Fibroblast of skin of left quadriceps (primary cell): ENCODE measurements at places on chromosomes 2 and 18.
A peak's percentile ranks its signal among the peaks of the same experiment; 100 is the strongest.

GRCh38 chr18:27142891-27143290, 42.2 kb downstream of the CHST9 start:
- no peak for DNase-seq

DNA sequence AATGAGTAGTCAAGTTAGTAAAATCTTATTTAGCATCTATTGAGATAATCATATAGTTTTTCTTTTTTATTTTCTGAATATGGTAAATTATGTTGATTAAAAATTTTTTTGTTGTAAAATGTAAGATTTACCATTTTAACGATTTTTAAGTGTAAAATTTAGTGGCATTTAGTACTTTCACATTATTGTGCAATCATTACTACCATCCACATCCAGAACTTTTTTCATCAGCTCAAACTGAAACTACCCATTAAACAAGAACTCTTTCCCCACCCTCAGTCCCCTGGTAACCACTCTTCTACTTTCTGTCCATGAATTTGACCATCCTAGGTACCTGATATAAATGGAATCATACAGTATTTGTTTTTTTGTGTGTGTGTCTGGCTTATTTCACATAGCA, 11.1 kb downstream of the RAB3GAP1 start:
- DNase-seq: no peak

GRCh38 chr2:186683341-186683740, 10.5 kb upstream of the FAM171B start:
- no peak for DNase-seq

- no peak for DNase-seq
These were observed 73.7 kb downstream of the LRATD1 start for GRCh38 chr2:14706201-14706600.

DNA sequence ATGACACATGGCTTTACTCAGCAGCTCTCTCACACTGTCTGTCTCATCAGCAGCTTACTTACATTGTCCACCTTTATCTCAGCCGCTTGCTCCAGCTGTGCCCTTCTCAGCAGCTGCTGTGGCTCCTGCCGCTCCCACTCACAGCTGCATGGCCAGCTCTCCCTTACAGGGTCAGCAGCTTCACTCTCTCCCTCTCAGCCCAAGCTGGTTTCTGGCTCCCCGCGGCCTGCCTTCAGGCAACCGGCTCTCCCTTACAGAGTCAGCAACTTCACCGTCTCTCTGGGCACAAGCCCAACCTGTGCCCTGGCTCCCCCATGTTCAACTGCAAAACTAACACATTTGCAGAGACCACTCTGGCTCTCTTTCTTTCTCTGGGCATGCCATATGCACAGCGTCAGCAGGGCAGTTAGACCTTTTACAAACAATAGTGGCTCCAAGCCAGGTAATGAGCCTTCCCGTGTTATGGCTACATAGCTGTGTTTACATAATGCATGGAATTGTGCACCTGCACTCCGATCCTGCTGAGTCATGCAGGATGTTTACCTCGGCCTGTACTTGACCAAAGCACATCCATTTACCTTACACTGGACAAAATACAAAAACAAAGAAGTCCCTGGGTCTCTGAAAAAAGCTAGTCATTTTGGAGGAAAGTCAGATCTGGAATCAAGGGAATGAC, 167.3 kb downstream of the DOK6 start:
- DNase-seq: no peak

DNA sequence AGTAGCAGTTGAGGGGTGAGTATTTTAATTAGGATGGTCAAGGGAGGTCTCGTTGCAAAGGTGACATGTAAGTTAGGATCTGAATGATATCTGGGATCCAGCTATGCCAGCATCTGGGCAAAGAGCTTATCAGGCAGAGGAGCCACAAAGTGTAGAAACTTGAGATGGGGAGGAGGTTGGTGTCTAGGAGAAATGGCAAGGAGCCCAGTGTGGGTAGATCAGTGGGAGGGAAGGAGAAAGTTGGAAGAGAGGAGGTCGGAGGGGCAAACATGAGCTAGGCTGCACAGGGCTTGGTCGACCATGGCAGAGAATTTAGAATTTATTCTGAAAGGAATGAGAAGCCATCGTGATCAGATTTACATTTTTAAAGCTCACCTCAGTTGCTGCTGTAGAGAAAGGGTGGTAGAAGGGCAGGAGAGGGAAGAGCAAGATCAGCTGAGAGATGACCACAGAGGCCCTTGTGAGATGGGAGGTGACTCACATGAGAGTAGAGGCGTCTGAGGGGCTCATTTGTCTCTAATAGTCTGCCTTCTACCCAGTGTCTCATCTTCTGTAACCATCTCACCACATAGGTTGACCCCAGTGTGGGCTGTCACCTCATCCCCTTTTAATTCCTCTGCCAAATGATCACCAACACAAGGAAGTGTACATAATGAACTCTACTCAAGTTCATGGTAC, 170.0 kb downstream of the ETAA1 start:
- no peak for DNase-seq

GRCh38 chr2:113133704-113134598, 6.6 kb downstream of the IL1RN start:
- DNase-seq: no peak

DNA sequence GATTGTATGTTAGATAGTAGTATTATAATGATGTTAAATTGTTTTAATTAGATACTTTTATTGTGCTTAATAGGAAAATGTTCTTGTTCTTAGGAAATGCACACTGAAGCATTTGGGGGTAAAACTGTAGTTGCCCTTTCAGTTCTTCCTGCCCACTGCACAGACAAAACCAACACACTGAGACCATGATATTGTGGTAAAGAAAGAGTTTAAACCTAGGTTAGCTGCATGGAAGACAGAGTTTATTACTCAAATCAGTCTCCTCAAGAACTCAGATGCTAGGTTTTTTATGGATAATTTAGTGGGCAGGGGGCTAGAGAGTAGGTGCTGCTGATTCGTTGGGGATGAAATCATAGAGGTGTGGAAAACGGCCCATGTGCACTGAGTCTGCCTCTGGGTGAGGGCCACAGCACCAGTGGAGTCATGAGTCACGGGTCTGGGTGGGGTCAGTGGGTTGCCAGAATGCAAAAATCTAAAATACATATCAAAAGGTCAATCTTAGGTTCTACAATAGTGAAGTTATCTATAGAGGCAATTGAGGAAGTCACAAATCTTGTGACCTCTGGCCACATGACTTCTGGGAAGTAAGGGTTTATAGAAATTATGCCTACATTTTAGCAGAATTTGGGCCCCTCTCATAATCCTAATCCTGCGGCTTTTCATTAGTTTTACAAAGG, 283.4 kb upstream of the FBXO11 start:
- DNase-seq: no peak

DNA sequence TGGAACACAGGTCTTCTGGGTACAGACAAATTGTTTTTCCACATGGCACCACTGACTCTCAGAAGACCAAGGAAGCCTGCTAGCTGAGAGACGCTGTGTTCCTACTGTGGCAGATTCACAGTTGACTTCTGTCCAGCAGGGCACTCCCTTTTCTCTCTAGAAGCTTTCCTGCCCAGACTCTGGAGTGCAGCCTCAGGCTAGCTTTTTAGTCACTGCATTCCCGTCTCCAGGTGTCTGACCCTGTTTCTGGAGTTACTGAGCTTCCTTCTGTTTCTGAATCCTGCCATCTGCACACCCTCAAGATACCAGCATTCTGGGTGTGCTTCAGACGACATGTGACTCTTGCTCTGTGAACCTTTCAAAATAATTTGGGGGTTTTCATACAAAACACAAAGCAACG, 125.1 kb downstream of the TMEM200C start:
- DNase-seq: no peak

GRCh38 chr18:38526922-38527321, 961.3 kb upstream of the CELF4 start:
- no peak for DNase-seq

- DNase-seq: no peak
These were observed 55.6 kb upstream of the FZD5 start for GRCh38 chr2:207825045-207825954.

DNA sequence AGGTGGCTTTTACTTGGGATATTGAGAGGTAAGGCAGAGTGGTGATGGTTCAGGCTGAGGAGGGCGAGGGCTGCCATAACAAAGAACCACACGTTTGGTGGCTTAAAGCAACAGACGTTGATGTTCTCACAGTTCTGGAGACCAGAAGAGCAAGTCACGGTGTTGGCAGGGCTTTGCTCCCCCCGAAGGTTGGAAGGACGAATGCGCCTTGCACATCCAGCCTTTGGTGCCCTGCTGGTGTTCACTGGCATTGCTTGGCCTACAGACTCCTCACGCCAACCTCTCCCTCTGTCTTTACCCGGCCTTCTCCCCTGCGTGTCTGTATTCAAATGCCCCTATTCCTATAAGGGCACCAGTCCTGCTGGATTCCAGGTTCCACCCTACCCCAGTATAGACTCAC, 125.4 kb downstream of the TPO start:
- DNase-seq: no peak

DNA sequence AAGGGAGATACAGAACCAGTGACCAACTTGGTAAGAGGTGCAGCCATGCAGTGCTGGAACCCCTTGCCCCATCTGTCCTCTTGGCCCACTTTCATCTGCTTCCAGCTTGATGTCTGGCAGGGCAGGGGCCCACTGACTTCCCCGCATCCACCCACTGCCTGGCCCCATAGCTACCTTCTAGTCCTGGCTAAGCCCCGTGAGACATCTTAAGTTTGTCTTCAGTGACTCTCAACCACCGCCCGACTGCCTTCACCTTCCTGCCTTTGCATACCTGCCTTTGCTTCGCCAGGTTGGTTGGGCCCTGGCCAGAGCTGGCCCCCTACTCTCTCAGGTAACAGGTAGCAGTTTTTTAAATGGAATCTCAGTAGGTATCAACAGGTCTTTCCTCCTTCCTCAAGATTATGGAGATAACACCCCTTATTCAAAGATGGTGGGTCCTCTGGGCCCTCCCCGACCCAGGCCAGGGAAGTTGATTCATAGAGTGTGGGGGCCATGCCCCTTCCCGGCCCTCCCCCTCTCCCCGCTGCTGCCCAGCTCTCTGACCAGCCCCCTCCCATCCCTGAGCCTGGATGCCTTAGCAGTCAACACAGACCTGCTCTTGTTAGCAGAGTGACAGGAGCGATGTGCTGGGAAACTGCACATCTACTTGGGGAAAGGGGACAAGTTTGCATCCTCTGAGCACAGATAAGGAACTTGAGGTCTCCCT, 2.8 kb downstream of the ARID5A start:
- no peak for DNase-seq

- no peak for DNase-seq
These were observed 116.0 kb downstream of the LIPG start for GRCh38 chr18:49677762-49678413.

DNA sequence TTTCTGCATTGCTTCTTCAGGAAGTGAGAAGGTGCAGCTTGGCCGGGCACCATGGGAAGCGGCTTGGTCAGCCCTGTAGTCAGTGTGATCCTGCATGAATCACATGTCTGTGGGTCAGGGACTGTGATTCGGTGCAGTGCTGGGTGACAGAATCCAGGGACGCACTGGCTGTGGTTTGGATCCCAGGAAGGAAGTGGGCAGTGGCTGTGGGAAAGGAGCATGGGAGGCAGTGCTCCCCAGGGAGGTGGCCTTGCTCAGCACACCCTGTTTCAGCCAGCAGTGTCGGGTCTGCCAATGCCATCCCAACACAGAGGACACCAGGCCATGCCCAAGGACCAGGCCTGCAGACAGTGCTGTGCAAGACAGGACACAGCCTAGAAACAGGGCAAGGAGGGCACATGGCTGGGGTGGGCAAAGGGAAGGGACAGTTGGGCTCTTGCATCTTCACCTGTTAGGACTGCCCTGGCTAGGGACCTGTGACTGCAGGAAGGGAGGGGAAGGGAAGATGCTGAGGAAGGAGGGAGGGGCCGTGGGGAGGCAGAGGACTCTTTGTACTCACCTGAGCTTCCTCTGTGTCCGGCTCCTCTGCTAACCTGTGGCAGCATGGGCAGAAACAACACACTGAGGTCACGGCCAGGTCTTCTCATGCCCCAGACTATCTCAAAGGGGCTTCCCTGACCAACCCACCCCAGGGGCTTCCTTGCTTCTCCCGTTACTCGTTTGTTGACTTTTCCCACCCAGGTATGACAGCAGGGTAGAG, 37.2 kb upstream of the DNMT3A start:
- DNase-seq: no peak

DNA sequence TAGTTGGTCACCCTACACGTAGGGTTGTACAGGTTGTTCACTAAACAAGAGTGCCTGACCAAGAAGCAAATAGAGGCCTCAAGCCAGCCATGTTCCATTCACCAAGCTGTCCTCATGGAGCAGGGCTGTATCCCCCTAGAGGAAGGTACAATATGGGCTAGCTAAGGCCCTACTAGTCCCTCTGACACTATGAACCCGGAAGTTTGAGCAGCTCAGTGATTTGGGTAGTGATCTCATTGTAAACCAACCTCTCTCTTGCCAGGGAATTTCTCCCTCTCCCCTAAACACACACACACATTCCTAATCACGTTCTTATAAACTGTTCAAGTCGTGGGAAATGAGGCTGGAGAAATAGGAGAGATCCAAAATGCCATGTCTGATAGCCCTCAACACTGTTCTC, 6.7 kb upstream of the CYS1 start:
- DNase-seq: no peak

GRCh38 chr2:124563426-124563825, 538.3 kb downstream of the CNTNAP5 start:
- DNase-seq: no peak

GRCh38 chr2:96157649-96158553, 12.7 kb upstream of the DUSP2 start:
- no peak for DNase-seq

DNA sequence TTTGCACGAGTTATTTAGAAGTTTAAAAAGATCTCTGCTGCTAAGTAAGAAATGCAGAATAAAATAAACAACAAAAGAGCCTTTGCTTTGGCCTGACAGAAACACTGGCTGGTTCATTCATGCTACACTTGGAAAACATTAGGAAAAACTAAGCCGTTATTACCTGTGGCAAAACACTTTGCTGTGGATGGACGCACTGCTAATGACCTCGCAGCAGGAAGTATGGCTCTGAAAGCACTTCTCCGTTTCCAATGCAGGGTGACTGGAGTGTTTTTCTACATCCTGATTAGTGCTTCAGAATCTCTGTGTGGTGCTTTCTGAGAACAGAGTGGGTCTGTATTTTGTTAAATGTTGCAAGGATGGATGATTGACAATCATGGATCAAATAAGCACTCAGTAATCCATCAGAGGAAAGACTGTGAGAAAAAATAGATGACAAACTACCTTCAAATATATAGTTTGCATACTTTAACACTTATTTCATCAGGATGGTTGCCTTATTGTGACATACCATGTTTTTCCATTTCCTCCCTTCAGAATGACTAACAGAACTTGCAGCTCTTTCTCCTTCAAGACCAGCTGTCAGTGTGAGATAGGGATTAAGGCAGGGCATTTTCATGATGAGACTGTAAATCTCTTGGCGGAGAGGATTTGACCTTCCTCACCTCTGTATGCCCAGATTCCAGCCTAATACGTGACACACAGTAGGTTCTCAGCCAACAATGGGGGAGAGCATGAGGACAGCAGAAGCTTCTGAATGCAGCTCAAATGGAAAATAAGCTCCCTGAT, 38.0 kb downstream of the LINC00305 start:
- DNase-seq: peak; percentile 68
